T-helper 2 cell treated with Interferon-gamma antibody and Interleukin-4, amounts not matched to agents 5 μg/mL and 100 μg/mL, for 36 hours (primary cell): ENCODE measurements at places on chromosomes 1 and 21.

DNA sequence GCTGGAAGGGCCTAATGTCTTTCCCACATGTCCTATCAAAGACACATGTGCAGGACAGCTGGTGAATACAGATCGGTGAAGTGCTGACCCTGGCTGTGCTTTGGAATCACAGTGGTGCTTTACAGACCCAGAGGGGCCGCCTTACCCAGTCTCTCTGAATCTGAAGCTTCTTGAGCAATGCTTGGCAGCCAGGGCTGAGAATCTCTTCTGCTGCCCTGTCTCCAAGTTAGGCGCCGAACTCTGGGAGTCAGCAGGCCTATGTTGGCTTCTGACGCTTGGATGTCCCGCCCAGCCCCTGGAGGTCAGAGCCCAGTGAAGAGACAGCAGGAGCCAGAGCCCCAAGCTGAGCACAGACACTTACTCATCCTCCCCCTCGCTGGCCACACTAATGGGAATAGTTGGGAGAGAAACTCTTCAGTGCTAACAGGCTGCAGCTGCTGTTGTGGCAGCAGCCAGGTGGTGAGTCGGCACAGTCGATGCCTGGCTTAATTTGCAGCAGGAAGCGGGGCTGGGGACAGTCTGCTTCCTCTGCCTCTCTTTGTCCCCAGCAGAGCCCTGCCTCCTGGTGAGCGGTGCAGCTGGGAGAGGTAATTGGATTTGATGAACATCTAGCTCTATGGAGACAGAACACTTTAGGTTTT is 68.1 kb downstream of the URB2 start:
- no peak for DNase-seq

- peak; percentile 67 for DNase-seq
These were observed at the start of gene TTLL7 for GRCh38 chr1:83998498-83999315. Gene TTLL7, minus strand, starts transcription at chr1:83999132. Its CDS starts 46,921 bp downstream, at chr1:83952211.

GRCh38 chr1:117661027-117661426 is 55.2 kb downstream of the TENT5C start:
- DNase-seq: peak; percentile 34

DNA sequence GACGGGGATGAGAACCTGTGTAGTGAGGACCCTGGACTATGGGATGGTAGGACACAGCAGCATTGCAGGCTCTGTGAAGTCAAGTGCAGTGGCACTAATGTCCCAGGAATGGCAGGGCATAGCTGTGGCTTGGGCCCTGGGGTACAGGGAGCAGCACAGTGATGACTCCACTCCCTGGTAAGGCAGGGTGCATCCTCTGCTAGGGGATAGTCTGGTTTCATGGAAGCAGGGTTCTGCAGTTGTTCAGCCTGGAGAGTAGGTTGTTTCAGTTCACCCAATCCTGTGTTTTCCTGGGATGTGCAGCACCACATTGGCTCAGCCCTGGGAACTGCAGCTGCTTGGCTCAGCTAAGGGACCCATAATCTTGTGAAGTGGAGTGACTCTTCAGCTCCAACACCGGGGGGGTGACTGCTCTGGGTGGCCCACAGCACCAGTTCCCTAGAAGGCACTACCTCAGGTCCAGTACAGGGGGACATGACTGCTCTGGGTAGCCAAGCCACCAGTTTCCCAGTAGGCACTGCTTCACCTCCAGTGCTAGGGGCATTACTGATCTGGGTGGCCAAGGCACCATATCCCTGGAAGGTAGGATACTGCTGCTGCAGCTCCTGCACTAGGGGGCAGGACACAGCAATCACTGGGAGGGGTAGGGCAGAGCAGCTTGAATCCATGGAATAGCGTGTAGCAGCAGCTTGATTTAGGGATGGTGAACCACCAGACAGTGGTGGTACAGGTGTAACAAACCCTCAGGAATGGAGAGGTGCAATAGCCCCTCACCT is 15.3 kb upstream of the C1orf185 start:
- no peak for DNase-seq

DNA sequence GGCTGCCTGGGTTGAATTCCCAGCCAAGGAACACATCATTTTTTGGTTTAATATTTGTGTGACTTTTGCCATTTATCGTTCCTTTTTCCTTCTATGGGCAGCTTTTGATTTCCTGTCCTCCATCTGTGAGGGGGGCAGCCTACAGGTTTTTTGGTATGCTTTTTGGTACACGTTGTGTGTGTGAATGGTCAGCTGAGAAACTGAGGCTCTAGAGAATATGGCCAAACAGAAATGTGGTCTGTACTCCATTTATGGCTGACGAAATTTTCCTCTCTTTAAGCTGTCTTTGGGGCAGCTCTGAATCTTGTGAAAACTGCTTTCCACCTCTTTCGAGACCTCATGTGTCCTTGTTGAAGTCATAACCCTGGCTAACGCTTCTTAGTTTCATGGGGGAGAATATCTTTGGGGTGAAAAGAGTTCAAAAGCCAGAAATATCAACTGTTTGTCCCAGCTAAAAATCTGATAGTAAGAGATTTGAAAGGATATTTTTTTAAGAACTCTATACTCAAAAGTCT is 26.6 kb downstream of the NRDC start:
- no peak for DNase-seq

DNA sequence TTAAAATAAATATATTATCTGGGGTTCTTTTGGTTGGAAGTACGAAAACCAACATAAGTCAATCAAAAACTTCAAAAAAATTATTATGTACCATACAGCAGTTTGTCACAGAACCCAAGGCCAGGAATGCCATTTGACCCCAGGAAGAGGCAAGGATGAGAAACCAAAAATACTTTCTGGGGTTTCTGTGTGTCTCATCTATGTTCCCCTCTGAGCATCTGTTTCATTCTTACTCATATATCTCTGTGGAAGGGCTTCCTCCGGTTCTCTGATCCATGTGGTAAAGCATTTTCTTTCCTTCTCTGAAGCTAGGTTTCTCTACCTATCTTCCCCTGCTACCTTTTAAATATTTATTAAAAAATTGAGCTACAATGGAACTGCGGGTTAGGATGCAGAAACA is 9.8 kb upstream of the FCRL1 start:
- DNase-seq: no peak

- DNase-seq: no peak
These were observed 11.0 kb downstream of the TRPM2 start for GRCh38 chr21:44364151-44365053.

- DNase-seq: no peak
These were observed 60.8 kb downstream of the MRPL37 start for GRCh38 chr1:54260810-54261209.

DNA sequence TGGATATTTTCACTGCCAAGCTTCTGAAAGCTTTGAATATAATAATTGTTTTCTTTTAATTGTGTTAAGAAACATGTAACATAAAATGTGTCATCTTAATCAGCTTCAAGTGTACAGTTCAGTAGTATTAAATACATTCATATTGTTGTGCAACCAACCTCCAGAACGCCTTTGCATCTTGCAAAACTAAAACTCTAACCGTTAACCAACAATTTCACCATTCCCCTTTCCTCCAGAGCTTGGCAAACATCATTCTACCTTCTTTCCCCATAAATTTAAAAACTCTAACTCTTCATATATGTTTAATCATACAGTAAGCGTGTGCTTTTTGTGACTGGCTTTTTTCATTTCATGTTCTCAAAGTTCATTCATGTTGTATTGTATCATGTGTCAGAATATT is 2.1 kb downstream of the MNDA start:
- no peak for DNase-seq

DNA sequence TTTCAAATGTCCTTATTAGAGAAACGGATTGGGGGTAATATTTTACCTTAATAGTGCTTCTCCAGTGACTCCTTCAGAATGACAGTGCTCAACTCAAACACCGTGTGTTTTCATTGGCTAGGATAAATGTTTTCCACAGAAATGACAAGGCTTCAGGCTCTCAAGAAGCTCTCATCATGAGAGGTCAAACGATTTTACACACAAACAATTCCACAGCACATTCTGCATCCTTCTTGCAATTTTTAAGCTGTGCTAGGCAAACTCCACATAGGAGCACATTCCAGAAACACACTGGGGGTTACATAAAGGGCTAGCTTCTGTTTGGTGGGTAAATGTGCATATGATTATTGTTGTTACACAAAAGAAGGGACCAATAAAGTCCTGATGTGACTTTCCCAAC is 75.5 kb upstream of the IPO9 start:
- DNase-seq: no peak

- peak; percentile 55 for DNase-seq
These were observed 23.6 kb downstream of the XCL2 start for GRCh38 chr1:168520052-168520751.

GRCh38 chr1:17091252-17091651 is 28.0 kb downstream of the PADI2 start:
- no peak for DNase-seq
